Effector memory CD4-positive, alpha-beta T cell (primary cell): ENCODE measurements at places on chromosomes 3 and 15.
A peak's percentile ranks its signal among the peaks of the same experiment; 100 is the strongest.

- DNase-seq = no peak
Observed at GRCh38 chr3:52712291-52713212, 6.6 kb downstream of the SPCS1 start.

DNA sequence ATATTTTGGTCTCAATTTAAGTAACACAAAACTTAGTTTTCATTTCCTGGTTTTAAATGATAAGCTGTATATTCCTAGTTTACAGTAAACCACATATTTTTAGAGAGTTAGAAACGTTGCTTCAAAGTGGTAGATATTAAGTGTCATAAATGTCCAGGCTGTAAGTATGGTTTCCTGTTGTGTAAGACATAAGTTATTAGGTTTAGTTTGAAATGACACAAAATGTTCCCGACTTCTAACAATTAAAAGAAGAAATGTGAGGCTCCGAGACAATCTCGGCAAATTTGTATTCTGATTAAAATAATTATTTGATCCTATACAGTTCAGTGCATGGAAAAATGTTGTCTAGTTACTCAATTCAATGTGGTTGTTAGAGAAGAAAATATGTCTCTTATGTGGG, 387.3 kb downstream of the EPHA3 start:
- DNase-seq = no peak

GRCh38 chr3:106957029-106957428, 420.2 kb upstream of the CCDC54 start:
- DNase-seq = no peak

DNA sequence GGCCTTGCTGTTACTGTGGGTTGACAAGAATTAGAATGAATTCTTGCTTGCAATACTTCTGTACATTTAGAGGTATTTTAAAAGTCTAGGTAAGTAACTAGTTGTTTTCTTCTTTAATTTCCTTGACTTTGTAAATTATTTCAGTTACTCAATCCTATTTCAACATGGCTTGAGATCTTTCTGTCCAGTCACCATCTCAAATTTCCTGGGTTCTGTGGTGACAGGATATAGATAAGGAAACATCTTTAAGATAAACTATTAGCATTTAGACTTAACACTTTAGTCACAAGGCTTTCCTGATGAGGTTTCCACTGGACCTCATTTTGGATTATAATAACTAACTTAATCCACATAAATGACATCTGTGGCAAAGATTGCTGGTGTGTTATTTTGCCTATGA, 195.9 kb upstream of the DPH6 start:
- DNase-seq = no peak

- DNase-seq = no peak
Observed at GRCh38 chr3:148763986-148764935, 63.4 kb upstream of the CPB1 start.

DNA sequence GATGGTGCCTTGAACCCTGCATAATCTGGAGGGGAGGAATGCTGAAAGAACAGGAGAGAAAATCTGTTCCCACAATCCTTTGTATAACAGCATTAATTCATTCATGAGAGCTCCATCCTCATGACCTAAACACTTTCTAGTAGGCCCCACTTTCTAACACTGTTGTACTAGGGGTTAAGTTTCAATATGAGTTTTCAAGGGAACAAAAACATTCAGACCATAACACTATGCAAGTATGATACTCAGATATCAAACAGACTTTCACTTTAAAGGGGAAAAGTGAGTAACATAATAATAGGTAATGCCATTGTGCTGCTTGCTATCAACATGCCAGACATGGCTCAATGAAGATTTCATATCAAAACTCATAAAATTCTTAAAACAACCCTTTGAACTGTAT, 32.4 kb upstream of the PLSCR2 start:
- DNase-seq = no peak

- DNase-seq = no peak
Observed at GRCh38 chr3:168951884-168952283, 711.6 kb downstream of the MECOM start.

DNA sequence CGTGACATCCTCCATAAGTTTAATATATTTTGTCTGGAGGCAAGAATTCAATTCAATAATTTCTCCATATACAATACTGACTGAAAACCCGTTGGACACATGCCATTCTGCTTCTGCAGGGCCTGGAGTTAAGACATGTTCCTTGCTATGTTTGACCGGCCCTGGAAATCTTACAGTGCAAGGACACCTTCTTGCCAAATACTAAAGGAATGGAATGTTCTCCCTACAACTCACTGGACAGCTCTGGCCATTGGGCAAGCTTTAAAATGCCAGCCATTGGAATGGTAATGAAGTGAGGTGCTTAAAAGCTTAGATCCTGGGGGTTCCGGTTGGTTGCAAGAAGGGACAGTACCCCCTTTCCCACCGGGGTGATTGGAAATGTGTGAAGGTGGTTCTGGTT, 329.8 kb upstream of the PROK2 start:
- no peak for DNase-seq

GRCh38 chr3:42980909-42981308, 1.8 kb downstream of the GASK1A start:
- DNase-seq = no peak

DNA sequence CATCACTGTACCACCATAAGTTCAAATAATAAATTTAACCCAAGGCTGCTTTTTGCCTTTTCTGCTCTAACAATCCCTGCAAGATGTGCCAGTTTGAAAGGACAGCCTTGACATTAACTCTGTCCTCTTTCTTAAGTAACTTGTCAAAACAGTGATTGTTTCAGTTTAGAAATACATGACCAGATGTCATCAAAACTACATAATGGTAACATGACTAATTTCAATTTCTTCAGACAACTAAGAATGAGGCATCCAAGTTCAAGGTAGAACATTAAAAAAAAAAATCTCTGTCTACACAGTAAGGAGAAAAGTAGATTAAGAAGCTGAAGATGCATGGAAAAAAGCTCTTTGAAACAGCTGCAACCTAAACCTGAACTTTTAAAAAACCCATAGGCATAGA, 47.4 kb downstream of the SHQ1 start:
- no peak for DNase-seq

DNA sequence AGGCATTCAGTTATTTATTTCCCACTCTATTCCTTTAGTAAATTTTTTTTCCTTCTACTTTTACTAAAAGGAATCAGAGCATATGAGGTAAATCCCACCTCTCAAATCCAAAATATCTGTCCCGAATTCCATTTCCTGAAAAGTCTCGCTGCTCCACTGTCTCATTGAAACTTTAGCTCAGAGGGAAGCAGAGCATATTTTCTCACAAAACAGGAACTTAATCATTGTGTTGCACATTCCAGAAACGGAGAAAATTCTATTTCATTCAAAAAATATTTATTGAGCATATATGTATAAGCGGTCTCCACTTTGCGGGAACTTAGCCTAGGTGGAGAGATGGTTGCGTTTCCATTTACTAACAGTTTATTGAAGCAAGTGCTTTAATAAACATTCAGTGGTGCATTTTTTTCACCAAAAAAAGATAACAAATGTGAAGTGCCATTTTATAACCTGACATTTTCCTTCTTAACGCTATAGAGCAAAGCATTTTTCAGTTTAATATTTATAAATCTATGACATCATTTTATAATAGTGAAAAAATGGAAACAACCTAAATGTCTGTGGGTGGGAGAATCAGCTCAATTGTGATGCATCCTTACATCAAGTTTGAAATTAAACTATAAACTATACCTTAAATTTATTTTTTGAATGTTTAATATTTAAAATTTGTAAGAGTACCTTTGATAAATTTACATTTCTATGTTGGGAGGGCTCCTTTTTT, 67.2 kb upstream of the CSTA start:
- no peak for DNase-seq

GRCh38 chr3:125043599-125044151, 12.1 kb downstream of the HEG1 start:
- no peak for DNase-seq

DNA sequence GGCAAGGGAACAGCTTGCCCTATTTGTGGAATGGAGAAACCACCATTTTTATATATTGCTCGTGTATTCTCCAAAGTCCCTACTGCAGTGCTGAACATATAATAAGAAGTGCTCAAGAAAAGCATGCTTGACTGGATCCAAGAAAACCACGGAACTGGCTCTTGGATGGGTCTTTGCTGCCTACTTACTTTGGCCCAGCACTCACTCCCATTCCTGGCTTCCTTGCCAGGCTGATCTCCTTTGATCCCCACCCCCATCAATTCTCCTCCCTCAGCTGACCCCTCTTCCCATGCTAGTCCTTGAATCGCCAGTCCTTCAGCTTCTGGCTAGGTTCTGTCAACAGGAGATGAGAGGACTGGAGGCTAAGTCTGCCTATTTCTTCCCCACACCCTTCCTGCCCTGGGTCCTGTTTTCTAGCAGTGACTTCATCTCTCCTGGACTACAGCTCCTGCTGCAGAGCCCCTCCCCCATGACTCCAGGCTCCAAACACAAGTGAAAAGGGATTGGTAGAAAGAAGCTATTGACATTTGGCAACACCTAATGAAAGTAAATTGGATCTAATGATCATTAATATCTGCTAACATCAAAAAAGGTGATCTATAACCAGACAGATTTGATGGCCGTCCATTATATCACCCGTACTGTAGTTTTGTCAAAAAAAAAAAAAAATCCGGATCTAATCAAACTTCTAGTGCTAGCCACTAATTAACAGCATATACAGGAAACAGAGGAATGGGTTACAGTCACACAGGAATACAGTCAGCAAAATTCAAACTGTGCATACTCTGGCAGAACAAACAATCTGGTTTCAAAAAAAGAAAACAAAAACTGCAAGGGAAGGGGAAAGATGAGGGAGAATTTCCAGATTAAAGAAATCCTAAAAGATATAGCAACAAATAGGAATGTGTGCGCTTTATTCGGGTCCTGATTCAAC, 7.8 kb downstream of the FAM240A start:
- no peak for DNase-seq

GRCh38 chr15:89177633-89178306, 43.6 kb downstream of the RLBP1 start:
- peak; percentile 6 for DNase-seq

DNA sequence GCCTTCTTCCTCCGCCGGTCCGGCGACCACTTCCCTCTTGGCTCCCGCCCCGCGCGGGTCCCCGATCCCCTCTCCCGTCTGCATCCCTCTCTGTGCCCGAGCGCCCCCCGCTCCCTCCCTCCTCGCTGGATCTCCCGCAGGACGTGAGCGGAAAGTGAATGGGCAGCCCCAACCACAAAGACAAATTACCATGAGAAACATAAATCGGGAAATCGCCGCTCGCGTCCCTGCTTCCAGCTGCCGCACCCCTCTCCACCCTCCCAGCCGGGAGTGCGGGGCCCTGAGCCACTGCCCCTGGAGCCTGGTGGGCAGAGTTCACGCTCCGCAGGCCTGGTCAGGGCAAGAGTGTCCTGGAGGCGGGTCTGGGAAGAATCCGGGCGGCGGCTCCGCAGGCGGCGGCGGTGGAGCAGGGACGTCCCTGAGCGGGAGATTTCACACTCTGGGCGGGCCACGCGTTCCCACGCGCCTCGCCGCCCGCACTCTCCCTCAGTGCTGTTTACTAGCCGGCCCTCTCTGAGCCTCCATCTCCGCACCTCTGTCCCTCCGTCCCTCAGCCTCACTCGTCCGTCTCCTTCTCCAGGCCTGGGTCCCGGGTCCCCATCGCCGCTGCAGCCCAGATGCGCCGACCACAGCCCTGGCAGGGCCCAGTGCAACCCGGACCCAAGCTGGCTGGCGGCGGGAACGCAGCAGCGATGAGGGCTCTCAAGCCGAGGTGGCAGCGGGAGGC, 835 bp downstream of the SEMA5B start:
- no peak for DNase-seq

DNA sequence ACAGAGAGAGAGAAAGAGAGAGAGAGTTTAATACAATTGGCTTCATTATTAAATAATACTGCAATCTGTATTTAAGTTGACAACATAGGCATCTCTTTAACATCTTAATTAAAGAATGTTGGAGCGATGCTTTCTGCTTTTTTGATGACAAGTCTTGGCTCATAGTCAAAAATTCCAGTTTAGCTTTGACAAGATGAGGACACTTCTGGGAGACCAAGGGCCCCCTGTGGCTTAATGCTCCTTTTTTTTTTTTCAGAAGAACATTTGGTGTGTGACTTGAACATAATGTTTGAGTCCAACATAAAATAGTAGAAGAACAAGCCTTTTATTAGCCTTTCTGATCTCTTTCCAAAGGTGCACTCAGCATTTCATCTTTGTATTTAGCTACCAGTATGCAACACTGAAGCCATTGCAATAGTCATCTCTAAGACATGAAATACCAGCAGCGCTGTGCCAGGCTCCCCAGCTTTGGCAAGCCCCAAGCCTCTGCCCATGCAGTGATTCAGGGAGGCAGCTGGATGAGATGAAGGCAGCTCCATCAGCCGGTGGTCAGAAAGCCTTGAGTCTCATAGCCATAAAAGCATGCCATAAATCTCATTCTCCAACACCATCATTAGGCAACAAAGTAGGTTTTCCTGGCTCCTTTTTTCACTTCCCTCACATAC, 349.4 kb upstream of the SEMA6D start:
- no peak for DNase-seq

GRCh38 chr3:13708301-13708700, 159.4 kb downstream of the FBLN2 start:
- DNase-seq = no peak

GRCh38 chr15:69531665-69532027, 79.0 kb downstream of the RPLP1 start:
- no peak for DNase-seq

DNA sequence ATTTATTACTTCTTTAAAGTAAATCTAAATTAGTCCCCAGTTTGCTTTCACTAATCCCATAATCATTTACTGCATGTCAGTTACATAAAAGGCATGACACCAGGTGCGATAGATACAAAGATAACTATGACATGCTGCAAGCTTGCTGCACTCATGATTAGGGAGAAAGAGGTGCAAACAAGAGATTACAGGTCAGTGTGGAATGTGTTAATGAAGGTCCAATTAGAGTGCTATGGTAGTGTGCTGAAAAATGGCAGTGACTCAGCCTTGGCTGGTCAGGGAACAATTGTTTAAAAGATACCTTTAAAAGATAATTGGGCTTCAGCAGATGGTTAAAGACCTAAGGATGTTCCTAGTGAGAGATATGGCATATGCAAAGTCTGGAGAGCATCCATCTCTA, 352.6 kb upstream of the TGFBR2 start:
- no peak for DNase-seq

GRCh38 chr15:80514071-80514780, 110.0 kb downstream of the ARNT2 start:
- no peak for DNase-seq

DNA sequence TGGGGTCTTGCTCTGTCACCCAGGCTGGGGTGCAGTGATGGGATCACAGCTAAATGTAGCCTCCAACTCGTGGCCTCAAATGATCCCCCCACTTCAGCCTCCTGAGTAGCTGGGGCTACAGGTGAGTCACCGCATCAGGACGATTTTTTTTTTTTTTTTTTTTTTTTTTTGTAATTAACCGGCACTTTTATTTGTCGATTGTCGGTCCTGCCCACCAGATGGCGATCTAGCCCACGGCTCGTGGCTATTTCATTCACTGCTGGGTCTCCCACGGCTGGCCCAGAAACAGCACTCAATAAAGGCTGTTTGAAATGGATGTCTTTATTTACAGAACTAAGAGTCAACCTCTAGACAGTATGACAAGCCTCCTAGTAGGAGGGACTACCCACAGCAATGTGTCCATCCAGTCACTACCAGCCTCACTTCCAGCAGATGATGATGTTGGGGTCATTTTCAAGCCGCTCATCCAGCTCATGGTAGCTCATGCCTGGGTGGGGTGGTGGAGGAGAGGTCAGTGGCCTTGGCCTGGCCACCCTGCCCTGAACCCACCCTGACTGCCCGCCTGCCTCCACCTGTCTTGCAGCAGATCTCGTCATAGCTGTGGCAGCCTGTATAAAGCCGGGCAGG, 1.8 kb upstream of the ZMYND10 start:
- peak; percentile 77 for DNase-seq

- DNase-seq = no peak
Observed at GRCh38 chr3:11705049-11705448, 61.3 kb upstream of the VGLL4 start.

- DNase-seq = no peak
Observed at GRCh38 chr3:180909369-180910127, 2.9 kb upstream of the FXR1 start.
